ENCODE measurements at places on chromosomes 6 and 20.

DNA sequence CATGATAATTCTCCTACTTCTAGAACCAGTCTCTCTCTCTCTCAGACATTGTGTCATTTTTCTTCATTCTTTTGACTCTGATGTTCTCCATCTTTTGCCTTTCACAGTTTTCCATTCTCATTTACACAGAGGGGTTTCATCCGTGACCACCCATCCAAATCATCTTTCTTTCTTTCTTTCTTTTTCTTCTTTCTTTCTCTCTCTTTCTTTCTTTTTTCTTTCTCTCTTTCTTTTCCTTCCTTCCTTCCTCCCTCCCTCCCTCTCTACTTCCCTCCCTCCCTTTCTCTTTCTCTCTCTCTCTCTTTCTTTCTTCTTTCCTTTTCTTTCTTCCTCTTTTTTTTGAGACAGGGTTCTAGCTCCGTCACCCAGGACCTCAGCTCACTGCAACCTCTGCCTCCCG is 19.9 kb upstream of the SASH1 start:
- DNase-seq, result no peak

DNA sequence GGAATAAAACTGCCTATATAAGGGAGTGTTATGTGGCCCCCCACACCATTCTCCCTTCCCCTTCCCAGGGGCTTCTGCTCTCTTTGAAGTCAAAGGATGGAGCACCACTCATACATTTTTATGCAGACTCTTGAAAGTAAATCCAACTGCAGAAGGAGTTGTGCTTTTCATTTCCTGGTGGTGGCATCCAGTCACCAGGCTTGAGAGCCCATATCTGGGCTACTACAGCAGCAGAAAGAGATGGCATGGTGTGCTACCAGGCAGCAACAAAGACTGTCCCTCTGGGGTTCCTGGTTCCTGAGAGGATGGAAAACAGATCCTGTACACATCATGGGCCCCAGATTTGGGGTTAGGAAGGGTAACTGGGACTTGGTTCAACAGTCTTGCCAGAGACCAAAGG is 226.4 kb downstream of the CLIC5 start:
- DNase-seq, result no peak

DNA sequence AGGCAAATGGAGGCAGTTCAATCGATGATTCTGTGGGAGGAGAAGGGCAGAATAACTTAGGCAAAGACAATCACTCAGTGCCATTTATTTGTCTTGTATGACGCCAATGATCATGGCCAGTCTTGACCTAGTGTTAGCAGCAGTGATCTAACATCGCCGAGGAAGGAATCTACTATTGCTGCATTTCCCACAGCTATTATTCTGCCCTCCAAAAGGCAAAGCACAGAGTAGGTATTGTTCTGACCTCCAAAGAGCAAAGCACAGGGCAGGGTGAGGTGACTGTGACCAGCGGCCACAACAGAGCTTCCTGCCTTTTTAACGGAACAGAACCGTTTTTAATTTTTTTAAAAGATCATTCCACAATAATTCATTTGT is 235.9 kb downstream of the CDH4 start:
- no peak for DNase-seq

DNA sequence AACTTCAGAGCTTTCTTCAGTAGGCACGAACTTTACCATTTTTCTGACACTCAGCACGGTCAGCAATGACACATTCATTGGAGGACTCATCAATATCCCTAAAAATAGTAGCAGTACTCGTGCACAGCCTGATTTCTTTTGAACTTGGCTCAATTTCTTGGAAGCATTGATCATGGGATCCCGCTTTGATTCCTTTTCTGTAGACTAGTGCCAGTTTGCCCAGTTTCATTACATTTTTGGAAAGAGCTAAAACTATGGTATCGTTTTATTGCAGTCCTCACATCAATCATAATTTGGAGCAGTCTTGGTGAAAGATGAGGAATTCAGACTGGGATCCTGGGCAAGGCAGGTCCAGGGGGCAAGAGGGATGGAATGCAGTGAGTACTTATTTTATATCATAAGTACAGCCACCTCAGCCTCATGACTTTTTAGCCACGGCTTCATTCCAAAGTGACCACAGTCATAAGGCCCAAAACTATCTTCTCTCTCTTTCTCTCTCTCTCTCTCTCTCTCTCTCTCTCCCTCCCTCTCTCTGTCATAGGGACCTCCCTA is 170.9 kb upstream of the AKAP12 start:
- no peak for DNase-seq

DNA sequence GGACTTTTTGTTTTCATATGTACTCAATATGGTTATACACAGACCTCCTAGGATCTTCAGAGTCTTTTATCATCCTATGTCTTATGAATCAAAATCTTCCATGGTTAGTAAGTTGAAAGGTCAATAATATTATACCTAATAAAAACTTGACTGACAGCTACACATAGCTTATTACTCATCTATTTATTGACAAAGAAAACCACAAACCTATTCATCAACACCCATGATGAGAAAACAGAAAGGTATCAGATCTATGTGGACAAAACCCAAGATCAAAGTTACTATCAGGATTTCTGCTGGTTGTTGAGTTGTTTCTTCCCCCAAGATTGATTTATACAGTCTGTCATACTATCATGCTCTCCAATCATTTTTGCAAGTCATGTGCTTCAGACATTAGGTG is 460.1 kb upstream of the MANEA start:
- no peak for DNase-seq

DNA sequence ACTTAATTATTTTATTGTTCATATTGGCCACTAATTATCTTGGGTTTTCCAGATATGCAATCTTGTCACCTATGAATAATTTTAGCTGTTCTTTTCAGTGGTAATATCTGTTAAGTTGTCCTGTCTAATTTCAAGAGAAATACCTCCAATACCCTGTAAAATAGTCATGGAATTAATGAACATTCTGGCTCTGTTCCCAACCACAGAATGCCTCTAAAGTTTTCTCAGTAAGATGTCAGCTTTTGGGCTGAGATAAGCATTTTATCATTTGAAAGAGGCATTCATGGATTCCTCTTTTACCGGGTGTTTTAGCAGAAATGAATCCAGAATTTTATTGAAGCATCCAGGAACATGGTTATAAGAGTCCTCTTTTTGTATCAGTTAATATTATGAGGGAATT is 109.3 kb downstream of the WDR27 start:
- DNase-seq, result no peak

GRCh38 chr20:11978496-11978895 is 60.8 kb downstream of the BTBD3 start:
- no peak for DNase-seq

DNA sequence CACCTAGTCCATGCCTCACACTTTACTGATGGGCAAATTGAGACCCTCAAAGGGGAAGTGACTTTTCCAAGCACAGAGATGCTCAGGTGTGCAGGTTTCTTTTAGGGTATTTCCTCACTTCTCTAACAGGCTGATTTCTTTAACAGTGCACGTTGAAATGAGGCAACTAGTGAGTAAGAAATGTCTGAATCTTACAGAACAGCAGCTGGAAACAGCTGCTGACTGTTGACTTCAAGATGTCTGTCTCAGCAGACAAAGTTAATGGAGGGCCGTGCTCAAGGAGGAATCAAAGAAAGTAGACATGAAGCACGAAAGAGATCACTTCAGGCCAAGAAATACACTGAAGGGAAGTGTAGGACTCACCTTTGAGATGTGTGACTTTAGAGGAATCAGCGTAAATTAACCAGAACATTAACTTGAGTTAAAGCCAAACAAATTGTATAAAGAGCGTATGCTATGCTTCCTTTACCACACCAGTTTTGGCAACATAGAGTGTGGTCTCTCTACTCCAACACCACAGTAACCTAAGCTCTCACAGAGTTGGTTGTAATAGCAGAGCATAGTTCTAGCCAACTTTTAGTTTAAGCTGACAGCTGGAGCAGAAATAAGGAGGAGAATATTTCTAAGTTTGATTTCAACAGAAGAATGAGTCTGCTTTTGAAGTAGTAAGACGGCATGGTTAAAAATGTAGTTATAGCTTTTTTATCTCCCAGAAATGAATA is 60.9 kb downstream of the SAMD3 start:
- no peak for DNase-seq

DNA sequence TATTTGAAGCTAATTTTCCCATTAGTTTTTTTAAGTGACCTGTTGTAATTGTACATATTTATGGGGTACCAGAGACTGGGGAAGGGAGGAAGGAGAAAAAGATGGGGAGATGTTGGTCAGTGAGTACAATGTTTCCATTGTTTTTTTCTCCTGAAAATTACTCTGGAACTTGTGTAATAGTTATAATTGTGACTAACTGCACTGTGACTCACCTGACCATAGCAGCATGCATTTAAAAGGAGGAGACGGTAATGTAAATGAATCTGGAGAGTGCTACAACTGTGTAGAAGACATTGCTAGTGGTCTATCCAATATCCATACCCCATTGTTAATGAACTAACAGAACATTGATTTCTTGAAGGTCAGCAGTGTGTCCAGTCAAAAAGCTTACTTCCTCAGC is 133.4 kb downstream of the RFPL4B start:
- DNase-seq, result no peak

DNA sequence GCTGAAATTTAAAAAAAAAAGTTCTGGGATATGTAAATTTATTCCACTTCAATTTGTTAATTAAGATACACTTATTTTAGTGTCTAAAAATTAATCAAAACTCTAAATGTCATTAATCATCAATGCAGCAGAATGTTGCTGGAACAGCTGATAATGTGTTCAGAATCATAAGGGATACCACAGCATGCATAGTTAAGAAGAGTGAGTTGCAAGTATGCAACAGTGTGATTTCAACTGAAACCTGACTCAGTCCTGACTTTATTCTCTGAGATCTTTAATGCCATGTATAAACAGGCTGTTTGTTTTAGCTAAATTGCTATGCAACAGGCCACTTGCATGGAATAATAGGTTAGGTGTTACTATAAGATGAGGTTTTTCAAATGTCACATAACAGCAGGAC is 1.4 kb downstream of the GRIK2 start:
- no peak for DNase-seq

GRCh38 chr20:35039846-35040489 is 52.6 kb downstream of the TRPC4AP start:
- DNase-seq, result no peak

- DNase-seq, result no peak
These were observed 538.4 kb upstream of the NOX3 start for GRCh38 chr6:155994086-155994485.

- no peak for DNase-seq
These were observed 3.2 kb upstream of the RWDD1 start for GRCh38 chr6:116568111-116568510.

DNA sequence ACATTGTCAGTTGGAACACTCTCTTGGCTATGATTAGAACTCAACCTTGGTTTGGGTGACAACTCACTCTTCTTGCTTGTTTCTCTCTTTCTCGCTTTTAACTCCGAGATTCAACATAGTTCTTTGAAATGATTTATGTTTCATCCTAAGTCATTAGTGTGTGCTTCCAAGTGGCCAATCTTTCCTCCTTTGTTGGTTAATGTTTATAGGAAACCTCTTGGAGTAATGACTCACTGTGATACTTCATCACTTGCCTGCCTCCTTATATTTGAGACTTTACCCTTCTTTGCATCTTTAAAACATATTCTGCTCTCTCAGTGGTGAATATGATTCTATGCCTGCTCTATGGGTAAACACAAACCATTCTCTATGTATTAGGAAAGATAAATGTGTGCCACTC is 279.7 kb upstream of the FLRT3 start:
- DNase-seq, result no peak

GRCh38 chr6:6891949-6892461 is 215.8 kb upstream of the RREB1 start:
- no peak for DNase-seq

DNA sequence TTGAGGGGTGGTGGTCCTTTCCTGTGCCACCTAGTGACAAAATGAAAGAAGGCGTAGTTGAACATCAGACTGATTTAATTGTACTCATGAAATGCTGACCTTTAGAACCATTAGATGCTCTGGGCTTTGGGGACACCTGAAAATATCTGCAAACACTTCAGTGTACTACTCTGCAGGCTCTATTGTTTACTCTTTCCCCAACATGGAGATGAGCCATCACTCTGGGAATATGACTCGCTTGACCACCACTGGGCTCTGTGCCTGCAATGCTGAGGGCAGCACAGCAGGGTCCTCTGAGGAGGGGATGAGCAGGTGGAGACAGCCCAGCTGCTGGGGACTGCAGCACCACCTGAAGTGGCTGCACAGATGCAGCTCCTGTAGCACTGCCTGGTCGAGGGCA is 74.8 kb upstream of the SLC24A3 start:
- DNase-seq, result no peak

- DNase-seq, result no peak
These were observed 83.9 kb downstream of the AFDN start for GRCh38 chr6:167910652-167911051.

DNA sequence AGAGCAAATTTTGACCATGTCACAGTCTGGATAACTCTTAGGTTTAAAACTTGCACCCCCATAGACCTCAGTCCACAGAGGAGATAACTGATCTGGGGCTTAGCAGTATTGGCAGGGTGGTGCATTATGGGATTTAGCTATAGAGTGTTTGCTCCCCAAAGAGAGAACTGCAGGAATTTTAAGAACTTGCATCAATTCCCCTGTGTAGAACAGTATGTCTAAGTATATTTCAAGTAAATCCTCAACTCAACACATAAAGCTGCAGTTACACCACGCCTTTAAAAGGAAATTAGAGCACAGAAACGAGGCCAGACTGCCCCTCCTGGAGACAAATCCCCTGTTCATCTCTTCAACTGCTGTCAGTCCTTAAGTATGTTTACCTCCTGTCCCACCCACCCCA is 144.9 kb downstream of the TRMT11 start:
- no peak for DNase-seq

GRCh38 chr6:41548098-41548840 is 2.1 kb downstream of the FOXP4 start:
- DNase-seq, result no peak

- DNase-seq, result no peak
These were observed 46.6 kb downstream of the ZMYND8 start for GRCh38 chr20:47309806-47310426.

DNA sequence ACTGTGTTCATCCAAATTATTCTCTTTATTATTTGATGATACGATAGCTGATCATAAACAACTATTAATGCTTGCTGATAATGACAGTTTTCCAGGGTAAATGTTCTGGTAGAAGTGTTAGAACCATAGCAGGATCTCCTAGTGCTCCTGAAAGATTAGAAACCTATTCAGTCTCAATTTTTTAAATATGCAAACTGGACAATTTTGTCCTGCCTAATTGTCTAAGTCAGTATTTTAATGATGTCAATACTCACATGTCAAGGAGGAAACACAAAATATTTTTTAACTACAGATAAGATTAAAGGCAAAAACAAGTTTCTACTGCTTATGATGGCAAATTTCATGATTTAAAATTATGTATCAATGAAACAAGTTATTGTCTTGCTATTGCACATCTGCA is 233.9 kb downstream of the RFPL4B start:
- DNase-seq, result no peak

- DNase-seq, result no peak
These were observed 66.8 kb upstream of the IYD start for GRCh38 chr6:150301846-150302519.

Data from NCI-H1436 treated with DMSO at 0.1 percent for 48 hours (cell line).